Urinary bladder (tissue), 4 donors: ENCODE measurements at places on chromosomes 3 and 15. TPM values are rescaled to one million over a fixed set of nuclear protein-coding genes. Genes with fewer than 3 reads are reported as not detected.

The SLC6A11 gene
- 0.23 TPM for polyA plus RNA-seq

The ZIC4 gene
- not detected for polyA plus RNA-seq

DNA sequence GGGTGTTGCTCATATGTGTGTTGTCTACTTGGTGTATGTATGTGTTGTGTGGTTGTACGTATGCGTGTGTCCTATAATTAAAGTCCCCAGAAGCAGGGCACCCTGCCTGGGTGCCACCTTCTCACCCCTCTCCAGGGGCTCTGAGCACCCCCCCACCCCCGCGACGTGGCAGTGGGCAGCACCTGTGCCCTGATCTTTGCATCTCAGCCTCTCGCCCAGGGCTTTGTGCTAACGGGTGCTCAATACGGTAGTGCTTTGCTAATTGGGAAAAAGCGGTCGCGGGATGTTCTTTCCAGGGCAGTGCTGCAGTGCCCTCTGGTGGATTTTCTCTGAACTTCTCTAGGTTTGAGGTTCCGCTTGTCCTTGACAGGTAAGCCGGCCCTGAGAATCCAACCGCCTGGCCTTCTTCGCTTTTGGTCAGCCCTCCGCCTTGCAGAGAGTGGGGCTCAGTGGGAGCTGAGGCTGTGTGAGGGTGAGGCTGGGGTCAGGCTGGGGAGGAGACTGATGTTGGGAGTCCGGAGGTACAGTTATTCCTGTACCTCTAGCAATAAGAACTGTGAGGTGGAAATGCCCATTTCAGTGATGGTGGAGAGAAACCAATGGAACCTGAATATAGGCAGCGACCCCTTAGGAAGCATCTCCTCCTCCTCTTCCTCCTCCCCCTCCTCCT lies 17.6 kb upstream of the EPHB3 start:
- no peak for DNase-seq

DNA sequence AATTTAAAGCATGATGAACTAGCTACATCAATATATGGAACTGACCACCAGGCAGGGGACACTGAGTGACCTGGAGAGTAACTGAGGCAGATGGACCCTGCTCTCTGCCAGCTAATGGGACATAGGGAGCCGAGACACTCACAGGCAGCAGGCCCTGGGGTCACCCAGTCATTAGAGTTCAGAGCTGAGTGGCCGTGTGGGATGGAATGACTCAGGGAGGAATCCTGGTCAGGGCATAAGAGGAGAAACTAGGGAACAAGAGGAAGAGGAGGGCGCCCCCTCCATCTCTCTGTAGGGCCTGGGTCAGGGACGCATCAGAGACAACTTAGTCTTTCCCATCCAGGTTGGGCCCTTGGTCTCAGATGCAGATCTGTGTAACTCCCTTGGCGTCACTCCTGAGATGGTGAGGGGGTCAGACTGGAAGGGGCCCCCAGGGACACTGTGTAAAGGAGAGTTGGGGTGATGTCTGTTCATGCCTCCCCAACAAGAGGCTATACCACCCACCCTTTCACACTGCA lies 39.8 kb downstream of the CCDC12 start:
- DNase-seq: no peak

- no peak for DNase-seq
Observed at GRCh38 chr3:123819949-123820348, 64.2 kb downstream of the MYLK start.

GRCh38 chr15:83310521-83311456 lies 26.3 kb upstream of the BNC1 start:
- no peak for DNase-seq
